ENCODE measurements at places on chromosomes 12 and 14.

GRCh38 chr14:22010545-22011252, 337.1 kb upstream of the OR4E1 start:
- no peak for DNase-seq

DNA sequence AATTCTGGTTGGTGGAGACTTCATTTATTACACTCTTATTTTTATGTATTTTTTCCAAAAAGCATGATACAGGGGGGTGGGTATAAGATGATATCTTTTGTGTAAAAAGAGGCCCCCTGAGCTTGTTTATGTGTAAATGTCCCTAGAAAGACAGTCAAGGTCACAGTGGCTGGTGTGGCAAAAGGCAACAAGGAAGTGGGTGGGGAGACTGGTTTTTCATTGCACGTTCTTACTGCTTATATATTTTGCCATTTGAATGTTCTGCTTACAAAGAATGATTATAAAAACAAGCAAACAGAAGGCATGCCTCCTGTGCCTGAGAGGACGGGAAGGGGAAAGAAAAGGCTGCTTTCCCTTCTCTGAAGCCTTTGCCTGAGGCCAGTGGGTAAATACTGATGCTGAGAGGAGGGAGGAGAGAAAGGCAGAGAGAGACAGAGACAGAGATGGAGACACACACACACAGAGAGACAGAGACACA, 24.1 kb upstream of the ADIPOR2 start:
- no peak for DNase-seq

GRCh38 chr14:42224053-42224888, 617.6 kb downstream of the LRFN5 start:
- DNase-seq, result no peak

DNA sequence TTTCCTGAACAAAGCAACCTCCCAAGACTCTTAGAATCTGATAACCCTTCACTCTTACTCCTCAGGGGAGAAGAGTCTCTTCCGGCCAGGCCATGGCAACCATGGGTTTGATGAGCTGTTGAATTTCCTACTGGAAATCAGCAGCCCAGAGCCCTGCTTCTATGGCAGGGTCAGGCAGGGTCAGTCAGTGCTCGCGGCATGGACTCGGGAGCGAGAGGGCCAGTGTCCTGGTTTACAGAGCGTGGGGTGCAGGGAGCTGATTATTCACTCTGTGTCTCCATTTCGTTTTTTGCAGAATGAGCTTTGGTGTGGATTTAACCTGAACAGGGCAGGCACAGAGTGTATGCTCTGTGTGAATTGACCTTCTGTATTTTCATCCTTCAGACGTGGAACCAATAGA, 340.6 kb upstream of the SFSWAP start:
- no peak for DNase-seq

GRCh38 chr12:12704593-12705230, 8.7 kb upstream of the GPR19 start:
- no peak for DNase-seq

- no peak for DNase-seq
Observed at GRCh38 chr12:89622115-89622514, 86.5 kb downstream of the ATP2B1 start.

DNA sequence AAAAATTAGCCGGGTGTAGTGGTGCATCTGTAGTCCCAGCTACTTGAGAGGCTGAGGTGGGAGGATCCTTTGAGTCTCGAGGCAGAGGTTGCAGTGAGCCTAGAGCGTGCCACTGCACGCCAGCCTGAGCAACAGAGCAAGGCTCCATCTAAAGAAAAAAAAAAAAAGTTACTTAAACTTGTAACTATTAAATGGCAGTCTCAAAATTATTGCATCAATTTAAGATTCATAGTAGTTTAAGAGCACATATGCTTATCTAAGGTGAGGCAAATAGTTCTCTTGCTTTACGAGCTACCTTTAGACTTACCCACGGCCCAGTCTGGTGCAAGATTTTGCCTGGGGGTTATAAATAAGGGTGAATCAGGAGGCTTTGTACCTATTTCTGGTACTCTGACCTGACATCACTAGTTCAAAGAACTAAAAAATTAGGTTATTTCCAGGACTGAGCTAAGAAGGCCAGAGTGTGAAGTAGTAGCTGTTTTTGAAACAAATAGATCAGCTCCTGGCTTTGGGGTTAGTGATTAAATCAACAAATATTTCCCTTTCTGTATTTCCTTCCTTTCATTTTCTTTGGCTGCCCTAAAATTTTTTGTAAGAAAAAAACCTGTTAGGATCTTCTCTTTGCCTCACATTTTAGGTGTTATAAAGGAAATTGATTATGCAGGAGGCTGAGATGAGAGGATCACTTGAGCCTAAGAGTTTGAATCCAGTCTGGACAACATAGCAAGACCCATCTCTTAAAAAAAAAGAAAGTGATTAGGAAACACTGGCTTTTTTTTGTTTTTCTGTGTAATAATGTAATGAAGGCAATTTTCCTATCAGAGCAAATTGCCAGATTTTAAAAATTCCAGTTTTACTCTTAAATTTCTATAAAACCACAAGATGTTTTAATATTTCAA, 3.6 kb downstream of the MGAT2 start:
- DNase-seq, result no peak

DNA sequence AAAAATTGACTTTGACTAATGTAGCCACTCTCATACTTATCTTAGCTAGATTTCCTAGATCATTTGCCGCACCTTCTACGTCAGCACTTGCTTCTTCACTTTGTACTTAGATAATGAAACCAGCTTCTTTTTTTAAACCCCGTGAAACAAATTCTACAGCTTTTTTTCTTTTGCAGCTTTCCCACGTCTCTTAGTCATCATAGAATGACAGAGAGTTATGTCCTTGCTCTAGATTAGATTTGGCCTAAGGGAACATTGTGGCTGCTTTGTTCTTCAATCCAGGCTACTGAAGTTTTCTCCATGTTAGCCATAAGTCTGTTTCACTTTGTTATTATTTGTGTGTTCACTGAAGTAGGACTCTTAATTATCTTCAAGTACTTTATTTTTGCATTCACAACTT, 94.9 kb downstream of the SLCO1A2 start:
- no peak for DNase-seq

DNA sequence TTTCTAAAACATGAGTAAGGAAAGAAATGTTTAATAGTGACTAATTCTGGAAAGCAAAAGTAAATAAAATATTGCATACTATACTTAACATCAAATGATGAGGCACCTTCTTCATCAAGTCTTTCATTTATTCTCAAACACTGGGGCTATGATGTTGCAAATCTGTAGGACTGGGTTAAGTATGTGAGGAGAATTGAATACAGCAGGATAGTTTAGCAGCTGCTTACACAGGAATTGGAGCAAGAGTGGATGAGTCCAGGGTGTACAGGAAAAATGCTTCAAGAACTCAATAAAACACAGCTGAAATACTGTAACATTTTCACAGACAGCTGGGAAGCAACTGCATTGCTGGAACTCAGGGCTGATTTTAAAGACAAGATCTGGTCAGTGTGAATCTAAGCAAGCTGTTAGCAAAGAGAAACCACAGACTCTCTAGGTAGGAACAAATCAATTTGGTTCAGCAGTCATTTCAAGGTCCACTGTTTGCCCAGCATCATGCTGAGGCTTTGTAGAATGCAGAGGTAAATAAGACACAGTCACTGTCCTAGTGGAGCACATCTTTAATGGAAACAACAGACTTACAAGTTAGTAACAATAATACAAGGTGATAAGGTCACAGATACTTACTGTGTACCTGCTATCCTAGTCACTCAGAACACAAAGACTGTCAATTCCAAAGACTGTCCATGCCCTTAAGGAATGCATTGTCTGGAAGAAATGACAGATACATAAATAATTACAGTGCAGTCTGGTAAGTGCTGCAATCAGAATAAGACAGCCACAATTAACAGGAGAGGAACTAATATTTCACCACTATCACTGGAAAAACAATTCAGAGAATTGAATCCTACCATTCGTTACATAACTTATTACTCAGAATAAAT, 96.8 kb upstream of the DACT1 start:
- no peak for DNase-seq

DNA sequence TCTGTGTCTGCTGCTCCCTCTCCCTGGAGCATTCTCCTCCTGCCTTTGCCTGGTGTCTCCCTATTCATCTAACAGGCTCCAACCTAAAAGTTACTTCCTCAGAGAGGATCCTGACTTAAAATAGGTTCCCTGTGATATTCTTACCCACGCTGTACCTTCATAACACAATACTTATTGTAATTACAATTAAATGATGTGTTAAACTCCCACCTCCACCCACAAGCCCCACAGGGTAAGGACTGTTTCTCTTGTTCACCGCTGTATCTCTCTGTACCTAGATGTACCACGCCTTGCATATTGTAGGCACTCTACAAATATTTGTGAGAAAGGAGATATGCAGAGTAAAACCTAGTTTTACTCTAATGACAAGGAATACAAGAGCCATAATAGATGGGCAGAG, 5.0 kb downstream of the HEBP1 start:
- DNase-seq, result no peak

- no peak for DNase-seq
Observed at GRCh38 chr12:65787056-65787865, 37.0 kb upstream of the HMGA2 start.

DNA sequence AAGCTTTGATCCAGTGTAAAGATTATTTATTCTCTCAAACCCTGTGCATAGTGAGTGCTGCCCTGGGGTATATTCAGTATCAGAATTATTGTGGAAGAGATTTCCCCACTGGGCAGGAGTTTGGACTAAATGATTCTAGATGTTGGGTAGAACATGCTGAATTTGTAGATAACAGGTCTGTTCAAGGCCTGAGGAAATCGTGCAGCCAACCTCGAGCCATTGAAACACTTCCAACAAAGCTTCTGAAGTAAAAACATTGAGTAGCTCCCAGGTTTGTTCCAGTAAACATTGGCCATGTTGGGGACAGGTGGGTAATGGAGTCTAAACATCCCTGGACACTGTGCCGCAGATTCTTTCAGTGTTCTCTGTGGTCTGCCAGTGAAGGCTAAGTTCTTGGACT, 87.5 kb downstream of the LLPH start:
- DNase-seq, result no peak

- DNase-seq, result no peak
Observed at GRCh38 chr12:104805186-104805585, 152.9 kb downstream of the SLC41A2 start.

- no peak for DNase-seq
Observed at GRCh38 chr12:39378341-39378740, 64.6 kb downstream of the KIF21A start.

DNA sequence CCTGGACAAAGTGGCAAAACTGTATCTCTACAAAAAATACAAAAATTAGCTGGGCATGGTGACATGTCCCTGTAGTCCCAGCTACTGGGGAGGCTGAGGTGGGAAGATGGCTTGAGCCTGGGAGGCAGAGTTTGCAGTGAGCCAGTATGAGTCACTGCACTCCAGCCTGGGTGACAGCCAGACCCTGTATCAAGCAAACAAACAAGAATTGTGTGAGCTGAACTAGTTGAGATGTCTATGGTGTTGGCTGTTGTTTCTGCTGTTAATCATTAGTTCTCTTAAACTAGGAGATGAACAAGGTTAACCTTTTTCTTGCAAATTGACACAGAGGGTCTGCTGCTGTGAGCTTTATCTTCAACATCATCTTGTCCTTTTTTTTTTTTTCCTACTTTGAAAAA, 23.6 kb downstream of the RASSF3 start:
- no peak for DNase-seq

- DNase-seq, result no peak
Observed at GRCh38 chr14:26867171-26867757, 269.4 kb upstream of the NOVA1 start.

DNA sequence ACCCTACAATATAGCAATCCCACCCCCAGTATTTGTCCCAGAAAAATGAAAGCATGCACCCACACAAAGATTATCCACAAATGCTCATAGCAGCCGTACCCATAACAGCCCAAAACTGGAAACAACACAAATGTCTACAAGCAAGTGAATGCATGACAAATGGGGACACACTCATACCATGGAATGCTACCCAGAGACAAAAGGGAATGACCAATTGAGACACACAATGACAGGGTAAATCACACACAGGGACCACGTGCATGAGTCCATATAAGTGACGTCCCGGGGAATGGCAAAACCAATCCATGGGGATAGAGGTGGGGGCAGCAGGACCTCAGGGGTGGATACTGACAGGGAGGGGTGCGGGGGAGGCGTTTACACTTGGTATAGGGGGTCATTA, 33.4 kb downstream of the SCARB1 start:
- no peak for DNase-seq

DNA sequence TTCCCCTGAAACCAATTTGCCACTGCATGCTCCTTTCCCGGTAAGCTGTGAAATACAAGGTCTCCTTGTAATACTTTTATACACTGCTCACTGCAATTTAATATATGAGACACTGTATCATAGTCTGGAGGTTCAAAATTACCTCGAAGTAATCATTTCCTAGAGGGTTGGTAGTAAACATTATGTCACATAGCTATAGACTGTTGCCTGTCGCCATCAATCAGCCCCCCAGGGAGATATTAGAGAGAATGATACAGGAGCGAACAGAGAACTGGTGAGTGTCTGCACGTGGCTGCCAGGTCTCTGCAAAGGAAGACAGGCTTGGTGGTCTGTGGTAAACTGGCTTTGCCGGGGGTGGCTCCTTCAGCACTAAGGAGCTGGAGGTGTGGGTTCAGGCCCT, 165.5 kb upstream of the WSCD2 start:
- no peak for DNase-seq

DNA sequence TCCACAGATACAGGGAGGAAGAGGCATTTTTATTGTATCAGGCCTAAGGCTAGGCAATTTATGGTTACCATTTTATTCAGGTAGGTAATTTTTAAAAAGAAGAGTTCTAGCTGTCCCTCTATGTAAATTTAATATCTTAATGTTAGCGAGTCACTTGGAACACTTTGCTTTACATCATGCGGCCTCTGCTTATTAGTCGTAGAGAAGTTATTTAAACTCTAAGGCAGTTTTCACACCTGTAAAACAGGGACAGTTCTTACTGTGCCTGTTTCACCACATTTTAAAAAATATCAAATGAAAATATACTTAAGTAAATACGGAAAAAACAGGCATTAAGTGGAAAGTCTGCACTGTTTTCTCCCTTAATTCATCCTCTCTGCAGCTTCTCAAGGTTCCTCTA, 71.4 kb upstream of the POC1B start:
- no peak for DNase-seq

- no peak for DNase-seq
Observed at GRCh38 chr12:40104461-40105264, 1.2 kb downstream of the SLC2A13 start.

DNA sequence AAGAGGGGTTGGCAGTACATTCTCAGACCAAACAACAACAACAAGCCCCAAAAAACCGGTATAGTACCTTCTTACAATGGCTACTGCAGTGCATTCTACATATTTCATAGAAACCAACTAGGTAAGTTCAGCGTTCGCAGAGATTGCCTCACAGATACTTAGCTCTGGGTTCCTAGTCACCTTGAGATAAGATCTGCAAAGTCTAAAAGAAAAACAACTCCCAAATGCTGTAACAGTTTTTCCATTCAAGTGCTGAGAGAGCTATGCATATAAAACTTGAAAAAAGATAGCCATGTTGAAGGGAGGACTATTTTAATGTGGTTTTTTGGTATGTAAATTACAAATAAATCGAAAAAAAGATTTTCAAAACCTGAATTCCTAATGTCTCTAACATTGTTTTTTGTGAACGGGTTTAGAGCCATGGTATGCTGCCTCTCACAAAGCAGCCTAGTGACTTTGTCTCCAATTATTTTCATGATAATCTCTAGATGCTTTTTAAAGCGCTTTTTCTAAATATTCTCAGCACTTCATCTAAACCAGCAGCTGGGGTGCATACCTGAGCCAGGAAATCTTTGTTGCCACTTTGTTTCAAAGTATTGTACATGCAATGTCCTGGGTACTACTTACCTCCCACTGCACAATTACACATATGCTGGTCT, 56.6 kb upstream of the CRACR2A start:
- DNase-seq, result no peak

- no peak for DNase-seq
Observed at GRCh38 chr14:63860146-63860545, 7.3 kb downstream of the SYNE2 start.
